IMR-90 (cell line): ENCODE measurements at places on chromosomes 1 and 21. TPM values are rescaled to one million over a fixed set of nuclear protein-coding genes. Genes with fewer than 3 reads are reported as not detected.
A peak's percentile ranks its signal among the peaks of the same experiment; 100 is the strongest.

RNU1-4 gene
- not detected in 2 replicates for polyA plus RNA-seq

ROR1 gene
- polyA plus RNA-seq = 4.4 and 4.5 TPM in 2 replicates

CCDC185 gene
- polyA plus RNA-seq = not detected in 2 replicates

GUCA2B gene
- not detected in 2 replicates for polyA plus RNA-seq

OR2T11 gene
- not detected in 2 replicates for polyA plus RNA-seq

LCE1C gene
- not detected in 2 replicates for polyA plus RNA-seq

TCHH gene
- polyA plus RNA-seq = not detected in 2 replicates

C1orf53 gene
- polyA plus RNA-seq = 7.0 and 8.0 TPM in 2 replicates

CFAP107 gene
- polyA plus RNA-seq = not detected in 2 replicates

PADI2 gene
- not detected in 2 replicates for polyA plus RNA-seq

DCST1 gene
- not detected in 2 replicates for polyA plus RNA-seq

DNA sequence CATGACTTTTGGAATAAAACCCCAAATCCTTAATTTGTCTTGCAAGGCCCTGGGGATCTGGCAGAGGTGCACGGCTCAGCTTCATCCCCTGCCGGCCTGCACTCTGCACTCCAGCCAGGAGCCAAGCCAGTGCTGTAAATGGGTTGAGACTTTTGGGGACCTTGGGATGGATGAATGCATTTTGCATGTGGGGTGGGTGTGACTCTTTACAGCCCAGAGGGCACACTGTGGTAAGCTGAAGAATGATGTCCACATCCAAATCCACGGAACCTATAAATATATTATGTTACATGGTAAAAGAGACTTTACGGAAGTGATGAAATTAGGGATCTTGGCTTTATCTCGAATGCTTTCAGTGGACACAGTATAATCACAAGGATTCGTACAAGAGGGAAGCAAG, 177.8 kb downstream of the EDEM3 start:
- no peak for DNase-seq

DNA sequence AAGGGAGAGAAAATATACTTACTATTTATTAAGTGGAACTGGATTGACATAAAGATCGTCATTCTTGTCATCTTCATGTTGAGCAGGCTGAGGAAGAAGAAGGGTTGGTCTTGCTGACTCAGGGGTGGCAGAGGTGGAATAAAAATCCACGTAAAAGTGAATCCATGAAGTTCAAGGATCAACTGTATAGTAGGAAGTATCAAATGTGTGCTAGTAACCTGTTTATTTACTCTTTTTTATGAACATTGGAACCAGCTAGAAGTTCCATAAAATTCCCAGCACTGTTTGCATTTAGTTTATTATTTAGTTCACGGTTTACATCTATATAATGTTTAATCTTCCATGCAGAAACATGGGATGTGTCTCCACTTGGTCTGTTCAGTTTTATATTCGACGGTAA, 70.7 kb downstream of the PLPPR4 start:
- DNase-seq = no peak

- DNase-seq = no peak
Observed at GRCh38 chr1:220093361-220094015, 444 bp upstream of the IARS2 start.

GRCh38 chr1:1291548-1292441, 11.6 kb downstream of the SCNN1D start:
- DNase-seq = peak; percentile 53

GRCh38 chr1:18960821-18961220, 4.3 kb upstream of the IFFO2 start:
- DNase-seq = no peak

GRCh38 chr1:93800856-93801255, 78.2 kb downstream of the DNTTIP2 start:
- DNase-seq = no peak

GRCh38 chr1:11653101-11653860, 948 bp downstream of the FBXO2 start:
- DNase-seq = peak; percentile 18

GRCh38 chr1:27097484-27097917, 57.4 kb downstream of the SLC9A1 start:
- peak; percentile 66 for DNase-seq

GRCh38 chr1:236002025-236002390, 62.9 kb downstream of the NID1 start:
- DNase-seq = no peak

DNA sequence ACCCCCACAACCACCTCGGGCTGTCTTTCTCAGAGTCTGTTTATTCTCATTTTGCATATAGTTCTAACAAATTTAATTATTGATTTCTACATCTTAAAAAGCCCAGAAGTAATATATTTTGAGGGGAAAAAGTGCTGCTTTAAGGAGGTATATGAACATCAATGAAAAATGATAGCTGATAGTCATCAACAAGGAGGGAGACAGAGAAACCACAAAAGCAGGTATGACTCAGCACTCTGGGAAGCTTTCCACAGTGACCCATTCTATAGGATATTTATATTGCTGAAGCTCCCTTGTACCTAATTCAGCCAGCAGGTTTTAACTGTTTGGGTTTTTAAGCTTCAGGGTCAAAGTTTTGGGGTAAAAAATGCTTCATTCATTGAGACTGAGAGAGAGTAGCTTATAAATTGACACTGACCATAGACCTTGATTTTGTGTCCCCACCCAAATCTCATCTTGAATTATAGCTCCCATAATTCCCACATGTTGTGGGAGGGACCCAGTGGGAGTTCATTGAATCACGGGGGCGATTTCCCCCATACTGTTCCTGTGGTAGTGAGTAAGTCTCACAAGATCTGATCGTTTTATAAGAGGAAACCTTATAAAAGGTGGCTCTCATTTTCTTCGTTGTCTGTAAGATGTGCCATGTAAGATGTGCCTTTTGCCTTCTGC, 27.4 kb downstream of the VANGL1 start:
- DNase-seq = peak; percentile 91

DNA sequence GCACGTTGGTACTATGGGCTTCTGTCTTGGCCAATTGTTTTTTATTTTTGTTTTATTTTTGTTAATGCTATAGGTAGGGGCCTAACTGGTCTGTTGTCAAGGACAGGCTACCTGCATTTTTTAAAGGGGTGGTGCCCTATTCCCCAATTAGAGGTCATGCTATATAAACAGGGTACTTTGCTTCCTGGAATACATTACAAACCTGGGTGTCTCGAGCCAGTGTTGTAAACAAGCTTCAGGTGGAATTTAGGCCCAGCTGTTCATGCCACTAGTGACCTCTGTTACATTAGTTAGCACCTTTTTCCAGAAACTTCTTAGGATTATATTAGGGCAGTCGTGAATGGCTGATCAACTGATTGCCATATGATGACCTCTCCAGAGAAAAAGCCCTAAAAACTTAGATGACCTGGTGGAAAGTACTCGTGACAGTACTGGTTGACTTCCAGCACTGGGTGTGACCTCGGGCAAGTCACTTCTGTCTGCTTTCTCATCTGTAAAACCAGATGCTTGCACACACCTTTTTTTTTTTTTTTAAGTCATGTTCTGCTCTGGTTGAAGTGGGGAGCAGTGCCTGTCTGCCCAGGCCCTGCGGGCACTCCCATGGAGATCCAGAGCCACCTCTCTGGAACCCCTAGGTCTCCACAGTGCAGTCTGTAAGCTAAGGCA, 46.5 kb downstream of the ELK4 start:
- DNase-seq = no peak

DNA sequence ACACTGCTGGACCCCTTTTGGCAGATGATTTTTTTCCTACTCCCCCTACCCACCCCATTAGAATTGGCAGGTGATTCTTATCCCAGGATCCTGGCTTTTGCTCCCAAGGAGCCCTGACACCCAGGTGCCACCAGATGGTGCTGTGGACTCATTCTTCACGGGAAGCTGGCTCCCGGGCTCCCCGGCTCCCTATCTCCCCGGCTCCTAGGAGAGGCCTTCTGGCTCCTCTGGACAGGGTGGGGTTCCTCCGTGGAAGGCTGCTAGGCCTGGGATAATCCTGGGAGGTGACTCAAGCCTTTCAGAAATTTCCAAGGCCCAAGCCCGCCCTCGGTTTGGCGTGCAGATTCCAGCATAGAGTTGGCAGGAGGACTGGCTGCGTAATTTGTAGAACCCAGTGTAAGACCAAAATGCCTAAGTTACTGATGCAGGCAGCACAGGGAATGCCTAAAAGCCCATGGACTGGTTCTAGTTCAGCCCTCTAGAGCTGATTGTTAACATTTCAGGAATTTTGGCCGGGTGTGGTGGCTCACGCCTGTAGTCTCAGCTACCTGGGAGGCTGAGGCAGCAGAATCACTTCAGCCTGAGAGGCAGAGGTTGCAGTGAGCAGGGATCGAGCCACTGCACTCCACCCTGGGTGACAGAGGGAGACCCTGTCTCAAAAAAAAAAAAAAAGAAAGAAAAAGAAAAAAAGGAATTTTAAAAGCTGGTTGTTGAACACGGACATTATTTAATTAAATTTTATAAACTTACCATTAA, 6.8 kb upstream of the BSDC1 start:
- DNase-seq = peak; percentile 84

GRCh38 chr1:98331243-98331642, 330.3 kb upstream of the SNX7 start:
- DNase-seq = peak; percentile 65

GRCh38 chr1:187445066-187445465, 616.3 kb downstream of the PLA2G4A start:
- peak; percentile 12 for DNase-seq

DNA sequence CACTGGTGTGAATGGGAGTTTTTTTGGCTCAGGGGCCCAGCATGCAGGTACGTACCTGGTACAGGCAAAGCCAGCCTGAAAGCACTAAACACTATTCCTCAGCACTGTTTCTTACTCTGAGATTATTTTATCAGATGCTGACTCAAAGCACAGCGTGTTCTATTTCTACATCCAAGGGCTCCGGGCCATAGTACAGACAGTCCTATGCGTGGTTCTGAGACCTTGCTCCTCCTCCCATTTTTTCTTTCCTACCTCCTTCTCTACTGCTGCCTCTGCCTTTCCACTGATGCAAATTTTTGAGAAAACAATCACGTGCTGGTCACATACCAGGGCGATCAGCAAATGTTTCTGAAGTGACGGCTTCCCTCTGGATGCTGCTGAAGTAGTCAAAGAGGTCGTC, 36.3 kb downstream of the PDPN start:
- no peak for DNase-seq

GRCh38 chr1:15994590-15995351, 9.3 kb upstream of the SRARP start:
- peak; percentile 56 for DNase-seq

- DNase-seq = no peak
Observed at GRCh38 chr1:113053344-113054126, 19.5 kb upstream of the LRIG2 start.

DNA sequence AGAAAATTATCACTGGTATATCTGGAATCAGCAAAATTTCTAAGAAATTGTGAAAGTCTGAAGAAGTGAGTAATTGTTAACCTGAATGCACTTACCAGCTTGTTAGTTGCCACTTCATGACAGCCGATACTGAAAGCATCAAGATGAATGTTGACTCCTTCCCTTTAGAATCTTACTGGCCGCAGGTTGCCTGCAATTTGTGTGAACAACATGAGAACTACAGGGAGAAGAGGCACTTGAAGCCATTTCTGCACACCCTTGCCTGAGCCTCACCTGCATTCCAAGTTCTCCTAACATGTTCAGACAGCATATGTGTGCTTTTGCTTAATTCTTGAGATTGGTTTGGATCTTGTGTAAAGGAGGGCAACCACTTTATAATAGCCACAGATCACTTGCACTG, 59.2 kb upstream of the SSX2IP start:
- no peak for DNase-seq

GRCh38 chr1:115218034-115218405, 120.0 kb downstream of the NGF start:
- no peak for DNase-seq

DNA sequence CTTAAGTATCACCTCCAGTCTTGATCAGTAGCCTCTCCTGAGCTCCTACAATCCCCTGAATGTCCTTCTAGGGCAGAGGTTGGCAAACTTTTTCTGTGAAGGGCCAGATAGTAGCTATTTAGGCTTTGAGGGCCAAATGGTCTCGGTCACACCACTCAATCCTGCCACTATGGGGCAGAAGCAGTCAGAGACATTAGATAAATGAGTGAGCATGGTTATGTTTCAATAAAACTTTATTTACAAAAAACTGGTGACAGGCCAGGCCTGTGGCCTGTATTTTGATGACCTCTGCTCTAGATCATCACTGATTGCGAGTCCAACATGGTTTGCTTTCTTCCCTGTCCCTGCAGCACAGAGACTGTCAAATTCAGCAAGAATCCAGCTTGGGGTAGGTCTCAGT, 36.3 kb downstream of the LRP8 start:
- no peak for DNase-seq

DNA sequence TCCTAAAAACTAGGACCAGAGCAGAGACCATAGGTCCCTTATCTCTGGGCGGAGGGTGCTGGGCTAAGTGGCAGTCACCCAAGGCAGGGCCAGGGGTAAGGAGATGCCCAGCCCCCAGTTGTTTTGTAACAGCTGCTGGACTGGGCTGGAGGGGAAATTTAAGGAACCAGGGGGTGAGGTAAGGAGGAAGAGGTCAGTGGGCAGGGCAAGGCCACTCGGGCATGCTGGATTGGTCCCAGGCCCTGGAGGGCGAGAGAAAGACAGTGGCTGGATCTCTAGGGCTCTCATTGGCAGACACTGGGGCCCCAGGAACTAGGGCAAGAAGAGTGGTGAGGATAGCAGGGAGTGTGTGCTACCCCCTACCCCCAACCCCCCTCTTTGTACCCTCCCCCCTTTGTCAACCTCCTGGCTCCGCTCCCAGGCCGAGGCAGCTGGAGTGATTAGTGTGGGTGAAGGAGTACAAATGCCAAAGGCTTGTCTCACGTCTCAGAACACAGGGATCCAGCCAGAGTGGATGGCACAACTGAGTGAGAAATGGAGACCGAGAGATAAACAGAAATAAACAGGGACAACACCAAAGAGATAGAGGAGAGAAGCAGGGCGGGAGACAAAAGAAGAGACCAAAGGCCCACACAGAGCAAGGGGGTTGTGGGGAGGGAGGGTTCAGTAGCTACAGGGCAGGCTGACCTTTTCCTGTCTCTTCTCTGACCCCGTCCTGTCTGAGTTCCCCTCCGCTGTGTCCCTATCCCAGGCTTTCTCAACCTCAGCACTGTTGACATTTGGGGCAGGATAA, 20.5 kb upstream of the THRAP3 start:
- DNase-seq = peak; percentile 52

DNA sequence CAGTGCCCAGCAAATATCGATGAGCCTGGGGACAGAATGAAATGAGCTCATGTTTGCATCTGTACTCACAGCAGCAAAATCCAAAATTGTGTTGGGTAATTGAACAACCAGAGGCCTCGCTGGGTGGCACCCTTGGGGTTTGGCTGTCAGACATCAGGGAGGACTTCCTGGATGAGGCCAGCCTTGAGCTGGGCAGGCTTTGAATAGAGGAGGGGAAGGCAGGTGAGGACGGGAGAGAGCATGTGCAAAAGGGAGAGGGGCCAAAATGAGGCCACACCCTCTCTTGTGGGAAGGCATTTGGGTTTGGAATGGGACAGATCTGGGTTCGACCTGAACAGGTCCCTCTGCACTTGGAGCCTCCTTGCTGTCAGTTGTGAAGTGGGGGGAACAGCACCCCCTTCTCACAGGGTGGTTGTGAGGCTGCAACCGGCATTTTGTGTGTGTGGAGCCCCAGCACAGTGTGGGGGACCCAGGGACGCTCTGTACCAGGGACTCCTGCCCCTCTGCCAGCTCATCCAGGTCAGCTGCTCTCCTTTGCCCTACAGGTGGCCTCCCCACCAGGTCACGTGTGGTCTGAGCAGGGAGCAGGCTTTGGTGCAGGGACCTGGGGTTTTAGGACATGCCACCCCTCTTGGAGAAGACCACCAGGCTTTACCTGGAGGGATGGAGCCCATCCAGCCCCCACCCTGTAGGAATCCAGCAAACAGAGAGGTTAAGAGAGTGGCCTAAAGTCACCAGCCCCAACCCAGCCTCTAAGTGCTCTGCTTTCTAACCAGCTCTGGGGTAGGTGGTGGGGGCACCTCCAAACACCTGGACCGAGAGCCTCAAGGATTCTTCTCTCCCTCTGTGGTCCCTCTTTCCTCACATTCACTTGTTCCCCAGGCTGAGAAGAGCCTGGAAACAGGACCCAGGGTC, 521.8 kb downstream of the PTPRU start:
- no peak for DNase-seq
